ENCODE measurements at places on chromosomes 6 and 20. TPM values are rescaled to one million over a fixed set of nuclear protein-coding genes. Genes with fewer than 3 reads are reported as not detected.

- H3K4me3 ChIP-seq: no peak overlapping the region
- DNase-seq: no peak
- H3K36me3 ChIP-seq: no peaks in the 10 kb centered on the region
- no peaks in the 10 kb centered on the region for H3K4me1 ChIP-seq
- no peak overlapping the region for H3K27ac ChIP-seq
Measured at GRCh38 chr6:169844946-169845345, 93.5 kb downstream of the ERMARD start.

DNA sequence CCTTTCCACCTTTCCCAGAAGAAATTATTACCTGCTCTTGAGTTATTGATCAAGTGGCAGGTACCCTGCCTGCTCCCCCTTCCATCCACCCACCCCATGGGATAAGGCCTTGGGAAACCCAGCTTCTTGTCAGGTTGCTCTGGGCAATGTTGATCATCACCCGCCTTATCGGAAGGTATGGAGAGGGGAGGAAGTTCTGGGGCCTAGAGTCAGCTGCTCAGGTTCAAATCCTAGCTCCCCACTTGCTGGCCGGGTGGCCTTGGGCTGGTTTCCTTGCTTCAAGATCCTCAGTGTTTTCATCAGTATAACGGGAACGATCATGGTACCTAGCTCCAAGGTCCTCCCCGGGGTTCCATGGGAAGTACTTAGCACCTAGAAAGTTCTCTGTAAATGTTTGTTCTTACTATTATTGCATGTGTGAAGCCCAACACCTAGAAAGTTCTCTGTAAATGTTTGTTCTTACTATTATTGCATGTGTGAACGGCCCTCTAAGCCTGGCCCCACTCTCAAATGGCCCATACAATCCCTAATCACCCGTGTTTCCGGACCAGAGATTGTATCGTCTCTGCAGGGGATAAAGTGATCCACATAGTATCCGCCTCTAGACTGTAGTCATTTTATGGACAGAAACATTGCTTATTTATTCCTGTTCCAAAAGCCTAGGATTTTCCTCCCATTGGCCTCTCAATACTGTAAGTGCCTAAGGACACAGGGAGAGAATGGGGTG lies 1.1 kb upstream of the PREX1 start:
- H3K4me3 ChIP-seq: peak overlapping the region; percentile 48
- no peaks in the 10 kb centered on the region for H3K4me1 ChIP-seq
- no peak overlapping the region for H3K27ac ChIP-seq

SLC22A7 gene
- total RNA-seq: not detected

DNA sequence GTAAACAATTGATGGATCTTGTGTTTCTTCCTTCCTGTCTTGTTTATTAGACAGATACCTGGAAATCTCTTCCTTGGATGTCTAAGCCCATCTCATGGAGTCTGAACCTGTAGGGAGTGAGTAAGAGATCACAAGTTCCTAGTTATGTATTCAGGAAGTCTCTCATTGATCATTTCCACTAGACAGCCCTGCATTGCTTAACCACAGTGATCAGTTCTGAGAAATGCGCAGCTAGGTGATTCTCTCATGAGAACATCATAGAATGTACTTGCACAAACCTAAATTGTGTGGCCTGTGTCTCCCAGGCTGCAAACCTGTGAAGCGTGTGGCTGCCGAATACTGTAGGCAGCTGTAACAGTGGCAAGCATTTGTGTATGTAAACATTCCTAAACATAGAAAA lies 39.1 kb downstream of the FAM120B start:
- peaks cover 4% of the 10 kb centered on the region for H3K4me1 ChIP-seq
- H3K36me3 ChIP-seq: no peaks in the 10 kb centered on the region
- no peak overlapping the region for H3K4me3 ChIP-seq

GRCh38 chr6:121260651-121261102 lies 73.6 kb downstream of the TBC1D32 start:
- H3K36me3 ChIP-seq: no peaks in the 10 kb centered on the region
- no peaks in the 10 kb centered on the region for H3K27me3 ChIP-seq
- DNase-seq: no peak
- H3K4me3 ChIP-seq: no peak overlapping the region
- no peak overlapping the region for H3K27ac ChIP-seq
- H3K4me1 ChIP-seq: no peaks in the 10 kb centered on the region

NR2E1 gene
- total RNA-seq: not detected

DNA sequence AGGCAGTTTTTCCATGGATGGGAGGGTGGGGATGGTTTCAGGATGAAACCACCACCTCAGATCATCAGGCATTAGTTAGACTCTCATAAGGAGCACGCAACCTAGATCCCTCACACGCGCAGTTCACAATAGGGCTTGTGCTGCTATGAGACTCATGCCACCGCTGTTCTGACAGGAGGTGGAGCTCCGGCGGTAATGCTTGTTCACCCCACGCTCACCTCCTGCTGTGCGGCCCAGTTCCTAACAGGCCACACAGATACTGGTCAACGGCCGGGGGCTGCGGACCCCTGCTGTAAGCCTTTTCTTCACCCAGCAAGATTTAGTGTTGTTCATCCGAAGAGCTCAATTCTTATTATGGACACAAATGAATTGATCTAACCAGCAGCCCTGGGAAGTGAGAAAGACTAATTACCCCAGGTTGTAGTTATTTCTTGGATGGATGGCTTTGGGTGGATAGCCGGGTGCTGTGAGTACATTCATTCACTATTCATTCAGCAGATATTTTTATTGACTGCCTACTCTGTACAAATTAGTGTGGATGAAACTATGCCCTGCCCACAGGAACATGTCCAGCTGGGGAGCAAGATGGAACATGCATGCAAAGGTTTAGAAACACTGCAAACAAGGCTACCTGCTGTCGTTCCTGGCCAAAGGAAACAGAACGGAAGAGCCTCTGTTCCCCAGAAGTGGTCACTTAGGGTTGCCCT lies 57.2 kb downstream of the RIOK1 start:
- H3K4me1 ChIP-seq: 0 out of 2 replicates have a peak, but pooled peaks cover 5% of the 10 kb centered on the region
- DNase-seq: no peak
- H3K27me3 ChIP-seq: no peaks in the 10 kb centered on the region
- H3K4me3 ChIP-seq: no peak overlapping the region

PPP1R10 gene
- total RNA-seq: 89.1 TPM

RNF144B gene
- 9.8 TPM for total RNA-seq

DNA sequence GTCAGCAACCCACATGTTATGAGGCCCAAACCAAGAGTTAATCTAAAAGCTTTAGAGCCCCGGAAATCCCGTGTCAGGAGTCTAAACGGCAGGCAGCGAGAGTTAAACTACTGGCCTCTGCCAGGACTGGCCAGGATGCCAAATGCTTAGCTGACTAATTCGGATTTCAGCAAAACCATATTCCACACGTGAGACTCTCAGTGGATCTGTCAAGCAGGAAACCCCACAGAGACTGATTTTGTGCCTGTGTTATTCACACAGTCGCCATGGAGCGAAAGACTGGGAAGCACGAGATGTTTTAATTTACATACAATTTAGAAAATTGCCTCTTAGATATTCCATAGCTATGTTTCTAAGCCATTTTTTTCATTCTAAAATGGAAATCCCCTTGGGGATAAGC lies 152.9 kb downstream of the RNASET2 start:
- H3K27me3 ChIP-seq: no peaks in the 10 kb centered on the region
- H3K4me1 ChIP-seq: peaks cover 2% of the 10 kb centered on the region
- H3K36me3 ChIP-seq: no peaks in the 10 kb centered on the region
- no peak for DNase-seq
- no peak overlapping the region for H3K27ac ChIP-seq
- H3K4me3 ChIP-seq: no peak overlapping the region

CST2 gene
- total RNA-seq: not detected

DNA sequence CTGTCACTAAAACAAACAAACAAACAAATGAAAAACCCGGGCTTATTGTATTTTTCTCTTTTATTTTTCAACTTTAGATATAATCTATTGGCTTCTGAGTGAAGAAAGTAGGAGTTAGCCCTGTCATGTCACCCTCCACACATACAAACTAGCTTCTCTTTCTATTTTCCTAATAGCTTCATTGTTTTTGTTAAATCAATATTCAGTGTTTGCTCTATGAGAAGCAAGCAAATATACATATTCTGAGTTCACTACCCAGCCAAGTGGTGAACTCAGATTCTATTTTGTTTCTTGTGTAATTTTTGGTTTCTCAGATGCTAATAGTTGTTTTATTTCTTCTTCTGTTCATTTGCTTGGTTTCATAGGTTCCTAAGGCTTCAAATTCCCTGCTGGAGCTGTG lies 66.4 kb downstream of the SNRNP48 start:
- no peaks in the 10 kb centered on the region for H3K4me1 ChIP-seq
- no peak overlapping the region for H3K27ac ChIP-seq
- H3K4me3 ChIP-seq: no peak overlapping the region
- no peak for DNase-seq
- no peaks in the 10 kb centered on the region for H3K36me3 ChIP-seq

DNA sequence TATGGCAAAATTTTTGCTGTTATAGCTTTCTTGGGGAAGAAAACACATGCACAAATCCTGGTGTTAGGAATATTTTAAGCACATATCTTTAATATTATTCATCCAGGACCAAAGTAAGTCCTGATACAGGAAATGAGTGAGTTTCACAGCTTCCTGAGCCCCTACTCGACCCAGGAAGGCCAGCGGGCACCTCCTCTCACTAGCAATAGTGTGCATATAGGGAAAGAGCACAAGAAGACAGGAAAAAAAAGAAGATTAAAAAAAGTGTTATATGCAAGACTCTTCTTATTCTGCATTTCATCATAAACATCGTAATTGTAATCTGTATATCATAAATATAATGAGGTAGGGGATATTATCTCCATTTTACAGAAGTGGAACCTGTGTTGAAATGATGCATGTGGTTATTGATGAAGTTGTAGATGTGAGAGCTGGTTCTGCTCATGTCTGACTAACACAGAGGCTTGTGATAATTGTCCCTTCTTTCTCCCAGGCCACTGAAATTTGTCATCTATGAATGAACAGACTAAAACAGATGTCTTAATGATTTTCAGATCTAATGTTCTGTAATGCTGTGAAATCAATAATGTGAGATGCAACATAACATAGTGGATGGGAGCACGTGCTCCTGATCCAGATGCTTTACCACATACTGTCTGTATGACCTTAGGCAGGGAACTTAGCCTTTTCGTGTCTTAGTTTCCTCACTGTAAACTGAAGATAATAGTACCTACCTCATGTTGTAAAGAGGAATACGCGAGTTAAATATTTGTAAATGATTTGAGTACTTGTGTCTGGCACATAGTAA lies 101.2 kb downstream of the MYO6 start:
- DNase-seq: no peak
- H3K27me3 ChIP-seq: no peaks in the 10 kb centered on the region
- no peak overlapping the region for H3K4me3 ChIP-seq

DNA sequence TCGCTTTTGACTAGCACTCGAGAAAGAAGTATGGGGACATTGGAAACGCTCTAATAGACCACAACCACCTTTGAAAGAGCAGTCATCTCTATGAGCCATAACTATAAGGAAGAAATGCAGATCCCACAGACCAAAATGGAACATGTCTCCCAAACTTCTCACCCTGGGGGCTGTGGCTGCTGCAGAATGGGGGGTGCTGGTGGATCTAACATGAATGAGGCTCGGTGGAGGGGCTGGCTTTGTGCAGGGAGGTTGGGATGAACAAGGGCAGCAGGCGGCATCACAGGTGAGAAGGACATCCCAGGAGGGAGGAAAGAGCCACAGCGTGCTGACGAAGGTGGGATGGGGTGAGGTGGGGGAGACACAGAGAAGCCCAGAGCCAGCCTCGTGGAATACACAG lies 10.5 kb upstream of the CCR6 start:
- no peak overlapping the region for H3K4me3 ChIP-seq
- H3K27me3 ChIP-seq: no peaks in the 10 kb centered on the region
- H3K27ac ChIP-seq: no peak overlapping the region
- no peaks in the 10 kb centered on the region for H3K36me3 ChIP-seq
- H3K4me1 ChIP-seq: peaks cover 5% of the 10 kb centered on the region
- DNase-seq: no peak

DNA sequence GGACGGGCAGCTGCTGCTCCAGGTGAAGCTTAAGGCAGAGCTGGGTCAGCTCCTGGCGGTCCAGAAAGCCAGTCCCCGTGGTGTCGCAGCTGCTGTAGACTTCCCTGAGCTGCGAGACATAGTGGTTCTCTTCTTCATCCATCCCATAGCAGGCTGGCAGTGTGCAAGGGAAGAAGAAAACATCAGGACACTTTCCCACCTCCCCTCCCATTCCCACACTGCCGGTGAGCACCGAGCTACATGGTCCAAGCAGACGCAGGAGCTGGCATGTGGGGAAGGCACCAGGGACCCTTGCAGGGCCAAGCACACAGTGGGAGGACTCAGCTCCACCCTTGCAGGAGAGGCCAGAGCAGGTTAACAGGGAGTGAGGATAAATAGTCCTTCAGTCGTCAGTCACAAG lies 58.9 kb downstream of the NINL start:
- H3K4me3 ChIP-seq: no peak overlapping the region
- no peaks in the 10 kb centered on the region for H3K27me3 ChIP-seq
- H3K4me1 ChIP-seq: no peaks in the 10 kb centered on the region
- H3K27ac ChIP-seq: no peak overlapping the region
- no peaks in the 10 kb centered on the region for H3K36me3 ChIP-seq

DNA sequence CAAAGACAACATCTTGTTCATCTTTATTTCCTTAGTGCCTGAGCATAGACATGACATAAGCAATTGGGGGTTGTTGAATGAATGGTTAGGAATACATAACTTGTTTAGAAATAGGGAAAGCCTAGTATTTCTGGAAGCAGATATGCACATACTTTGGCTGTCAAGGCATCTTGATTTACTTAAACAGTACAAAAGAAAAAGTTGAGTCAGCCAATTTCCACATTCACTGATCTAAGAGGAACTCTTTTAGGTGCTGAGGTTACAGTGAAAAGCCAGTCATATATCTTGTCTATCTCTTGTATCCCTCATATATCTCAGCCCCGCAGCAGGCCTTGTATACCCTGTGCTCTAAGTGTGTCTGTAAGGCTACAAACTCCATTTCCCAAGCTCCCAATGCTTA lies 11.6 kb downstream of the ZKSCAN4 start:
- DNase-seq: no peak
- no peaks in the 10 kb centered on the region for H3K4me1 ChIP-seq
- H3K4me3 ChIP-seq: no peak overlapping the region
- peaks cover 12% of the 10 kb centered on the region for H3K36me3 ChIP-seq

All from H1 (cell line).